ENCODE measurements at places on chromosomes 5 and 9.

GRCh38 chr5:122490718-122491117, 178.7 kb downstream of the SNCAIP start:
- no peak for DNase-seq

DNA sequence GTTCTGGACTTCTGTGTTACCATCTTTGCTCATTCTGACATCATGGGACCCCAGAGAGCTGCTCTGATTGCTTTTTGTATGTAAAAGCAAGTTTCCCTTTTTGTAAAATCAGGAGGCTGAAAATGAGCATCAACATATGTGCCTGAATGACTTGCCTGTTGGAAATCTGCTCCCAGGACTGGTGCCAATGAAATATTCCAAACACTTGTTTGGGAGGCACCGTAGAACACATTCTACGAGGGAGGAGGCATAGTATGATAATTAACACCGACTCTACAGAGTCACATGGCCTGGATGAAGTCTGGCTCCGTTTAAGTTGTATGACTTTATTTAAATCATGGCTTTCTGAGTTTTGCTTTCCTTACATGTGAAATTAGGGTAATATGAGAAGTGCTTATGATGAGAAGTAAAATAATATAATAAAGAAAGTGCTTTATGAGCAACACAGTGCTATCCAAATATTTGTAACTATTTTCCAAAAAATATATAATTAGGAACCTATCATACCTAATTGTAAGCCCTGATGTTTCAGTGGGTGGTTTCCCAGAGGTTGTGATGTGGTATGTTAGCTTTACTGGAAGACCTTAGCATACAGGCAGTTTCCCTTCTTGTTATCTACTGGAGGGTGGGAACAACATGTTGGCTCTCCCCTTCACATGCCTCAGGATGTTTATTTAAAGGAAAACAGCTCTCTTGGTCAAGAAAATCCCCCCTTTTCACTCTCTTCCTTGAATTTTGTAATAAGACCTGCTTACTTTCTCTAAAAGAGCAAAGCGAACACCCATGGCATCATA, 238.1 kb downstream of the FBXL7 start:
- no peak for DNase-seq

- DNase-seq, result no peak
Measured at GRCh38 chr5:173688703-173689102, 72.3 kb upstream of the BOD1 start.

DNA sequence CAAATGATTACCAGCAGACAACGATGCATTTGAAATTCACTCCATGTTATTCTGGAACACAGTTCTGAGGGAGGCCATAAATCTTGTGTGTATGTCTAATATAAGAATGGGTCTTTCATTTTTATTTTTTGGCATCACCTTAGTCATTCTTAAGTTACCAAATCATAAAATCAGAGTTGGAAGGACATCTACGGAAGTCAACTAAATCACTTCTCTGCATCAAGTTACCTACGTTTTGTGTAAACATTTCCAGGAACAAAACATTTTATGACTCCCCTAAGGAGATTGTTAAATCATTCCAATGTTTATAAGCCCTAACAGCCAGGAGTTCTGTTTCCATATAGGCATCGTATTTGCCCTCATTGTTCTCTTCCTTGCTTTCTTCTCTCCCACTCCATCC, 378.2 kb downstream of the FAM170A start:
- no peak for DNase-seq

DNA sequence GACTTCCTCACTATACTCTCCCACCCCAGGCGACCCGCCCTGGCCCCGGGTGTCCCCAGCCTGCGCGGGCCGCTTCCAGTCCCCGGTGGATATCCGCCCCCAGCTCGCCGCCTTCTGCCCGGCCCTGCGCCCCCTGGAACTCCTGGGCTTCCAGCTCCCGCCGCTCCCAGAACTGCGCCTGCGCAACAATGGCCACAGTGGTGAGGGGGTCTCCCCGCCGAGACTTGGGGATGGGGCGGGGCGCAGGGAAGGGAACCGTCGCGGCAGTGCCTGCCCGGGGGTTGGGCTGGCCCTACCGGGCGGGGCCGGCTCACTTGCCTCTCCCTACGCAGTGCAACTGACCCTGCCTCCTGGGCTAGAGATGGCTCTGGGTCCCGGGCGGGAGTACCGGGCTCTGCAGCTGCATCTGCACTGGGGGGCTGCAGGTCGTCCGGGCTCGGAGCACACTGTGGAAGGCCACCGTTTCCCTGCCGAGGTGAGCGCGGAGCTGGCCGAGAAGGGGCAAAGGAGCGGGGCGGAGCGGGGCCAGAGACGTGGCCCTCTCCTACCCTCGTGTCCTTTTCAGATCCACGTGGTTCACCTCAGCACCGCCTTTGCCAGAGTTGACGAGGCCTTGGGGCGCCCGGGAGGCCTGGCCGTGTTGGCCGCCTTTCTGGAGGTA, 2.1 kb downstream of the CA9 start:
- DNase-seq, result no peak

- no peak for DNase-seq
Measured at GRCh38 chr5:118711727-118712126, 276.6 kb downstream of the DTWD2 start.

DNA sequence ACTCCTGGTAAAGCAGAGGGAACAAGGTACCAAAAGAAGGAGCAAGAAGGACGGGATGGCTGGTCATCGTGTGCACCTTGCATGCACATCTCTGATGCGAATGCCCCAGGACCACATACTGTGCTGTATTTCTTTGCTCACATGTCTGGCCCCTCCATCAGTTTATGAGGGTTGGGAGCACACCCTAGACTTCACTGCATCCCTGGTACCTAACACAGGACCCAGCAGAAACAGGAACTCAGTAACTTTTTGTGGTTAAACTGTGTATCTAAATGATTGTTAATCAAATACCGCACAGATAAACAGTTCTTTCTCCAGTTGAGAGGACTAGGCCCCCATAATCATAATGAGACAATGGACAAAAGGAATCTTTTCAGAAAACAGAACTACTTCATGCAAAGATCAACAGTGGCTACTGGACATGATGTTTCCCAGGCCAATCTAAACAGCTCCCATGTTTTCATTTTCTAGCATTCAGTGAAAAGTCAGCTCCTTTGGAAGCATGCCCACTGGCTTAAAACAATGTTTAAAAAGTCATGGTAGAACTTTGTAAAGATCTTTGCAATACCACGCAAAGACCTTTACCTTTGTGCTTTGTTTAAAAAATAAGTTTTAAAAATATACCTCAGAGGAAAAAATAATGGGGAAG, 55.5 kb upstream of the IFNK start:
- DNase-seq, result peak; percentile 10
